Activated CD4-positive, alpha-beta T cell treated with anti-CD3 and anti-CD28 coated beads, Interleukin-2, amount 50 U/mL, for 4 hours (primary cell): ENCODE measurements at places on chromosomes 5 and 9.

- DNase-seq: no peak
These were observed 26.0 kb upstream of the GNE start for GRCh38 chr9:36284226-36284625.

- no peak for DNase-seq
These were observed 229.8 kb downstream of the BNC2 start for GRCh38 chr9:16640649-16641048.

DNA sequence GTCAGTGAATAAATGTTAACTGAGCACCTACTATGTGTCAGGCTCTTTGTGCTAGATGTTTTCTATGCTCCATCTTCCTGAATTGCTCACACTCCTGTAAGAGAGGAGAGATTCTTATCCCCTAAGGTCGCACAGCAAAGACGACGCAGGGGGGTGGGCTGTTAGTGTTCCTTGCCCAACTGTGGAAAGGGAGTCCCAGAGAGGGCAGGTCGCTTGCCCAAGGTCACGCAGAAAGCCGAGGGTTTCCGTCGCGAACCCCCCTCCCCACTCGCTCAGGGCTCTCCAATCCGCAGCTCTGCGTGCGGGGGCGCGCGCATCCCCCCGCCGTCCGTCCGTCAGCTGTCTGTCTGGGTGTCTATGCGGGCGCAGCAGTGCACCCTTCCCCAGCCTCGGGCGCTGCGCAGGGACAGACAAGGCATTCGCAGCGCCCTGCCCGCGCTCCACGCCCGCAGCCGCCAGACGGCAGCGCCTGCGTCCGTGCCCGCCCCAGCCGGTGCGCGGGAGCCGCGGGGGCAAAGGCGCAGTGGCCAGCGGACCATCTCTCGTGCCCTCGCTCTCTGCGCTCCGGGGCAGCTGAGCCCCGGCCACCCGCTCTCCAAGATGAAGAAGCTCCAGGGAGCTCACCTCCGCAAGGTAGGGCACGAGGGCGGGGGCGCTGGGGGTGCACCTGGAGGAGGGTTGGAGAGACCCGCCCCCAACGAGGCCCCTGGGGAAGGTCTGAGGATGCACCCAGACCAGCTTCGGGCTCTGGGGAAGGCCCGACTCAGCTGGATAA, at the start of gene SLC6A7:
Gene SLC6A7 (plus strand): TSS at position 335 of the 775 bp plus-strand sequence. CDS start 266 bp downstream, at position 601.
- DNase-seq: no peak

DNA sequence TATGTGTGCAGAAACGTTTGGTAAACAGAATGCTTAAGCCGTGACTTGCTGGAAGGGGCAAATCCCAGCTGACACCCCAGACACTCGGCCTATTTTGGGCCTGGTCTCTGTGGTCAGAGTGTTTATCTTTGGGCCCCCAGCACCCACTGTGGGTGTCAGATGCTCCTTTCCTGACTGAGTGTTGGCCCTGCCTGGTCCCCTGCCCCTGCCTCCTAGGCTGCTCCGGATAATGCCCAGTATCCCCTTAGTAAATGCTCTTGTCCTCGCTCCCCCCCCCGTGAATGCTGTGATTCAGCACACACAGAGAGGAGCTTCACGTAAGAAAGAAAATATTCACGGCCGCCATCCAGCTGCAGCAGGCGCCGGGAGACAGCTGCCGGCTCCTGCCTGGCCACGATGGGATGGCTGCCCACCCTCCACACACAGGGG, 11.3 kb upstream of the ANGPTL2 start:
- DNase-seq: no peak

- no peak for DNase-seq
These were observed 15.5 kb downstream of the OTULINL start for GRCh38 chr5:14597080-14597479.

DNA sequence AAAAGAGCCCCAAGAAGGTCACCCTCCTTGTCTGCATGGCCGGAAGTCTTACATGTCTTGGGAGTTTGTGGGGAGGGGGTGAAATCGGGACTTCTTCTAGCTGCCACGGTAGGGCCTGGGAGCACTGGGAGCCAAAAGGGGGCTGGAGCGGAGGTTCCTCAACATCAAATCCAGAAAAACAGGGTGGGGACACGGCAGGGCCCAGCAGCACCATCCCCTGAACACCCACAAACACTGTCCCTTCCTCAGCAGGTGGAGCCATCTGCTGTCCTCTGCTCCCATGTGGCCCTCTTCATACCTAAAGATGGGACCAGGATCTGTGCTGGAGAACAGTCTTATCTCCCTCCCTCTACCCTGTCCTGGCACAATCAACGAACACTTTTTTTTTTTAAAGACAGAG, 2.7 kb downstream of the TERT start:
- no peak for DNase-seq

DNA sequence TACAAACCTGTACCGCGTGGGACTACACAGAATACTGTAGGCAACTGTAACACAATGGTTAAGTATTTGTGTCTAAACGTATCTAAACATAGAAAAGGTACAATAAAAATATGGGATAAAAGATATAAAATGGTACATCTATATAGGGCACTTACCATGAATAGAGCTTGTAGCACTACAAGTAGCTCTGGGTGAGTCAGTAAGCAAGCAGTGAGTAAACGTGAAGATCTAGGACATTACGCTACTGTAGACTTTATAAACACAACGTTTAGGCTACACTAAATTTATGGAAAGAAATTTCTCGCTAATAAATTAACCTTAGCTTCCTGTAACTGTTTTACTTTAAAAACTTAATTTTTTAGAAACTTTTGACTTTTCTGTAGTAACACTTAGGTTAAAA, 46.5 kb downstream of the MRPS27 start:
- no peak for DNase-seq

- no peak for DNase-seq
These were observed 20.3 kb downstream of the LPCAT1 start for GRCh38 chr5:1503241-1504068.

- no peak for DNase-seq
These were observed 181.6 kb downstream of the AOPEP start for GRCh38 chr9:94908011-94908563.

- no peak for DNase-seq
These were observed 140.5 kb upstream of the TUT7 start for GRCh38 chr9:86494644-86495111.

GRCh38 chr5:126357585-126358342, 65.4 kb upstream of the GRAMD2B start:
- DNase-seq: no peak

- peak; percentile 78 for DNase-seq
These were observed 14.0 kb upstream of the TCF7 start for GRCh38 chr5:134100283-134101091.

DNA sequence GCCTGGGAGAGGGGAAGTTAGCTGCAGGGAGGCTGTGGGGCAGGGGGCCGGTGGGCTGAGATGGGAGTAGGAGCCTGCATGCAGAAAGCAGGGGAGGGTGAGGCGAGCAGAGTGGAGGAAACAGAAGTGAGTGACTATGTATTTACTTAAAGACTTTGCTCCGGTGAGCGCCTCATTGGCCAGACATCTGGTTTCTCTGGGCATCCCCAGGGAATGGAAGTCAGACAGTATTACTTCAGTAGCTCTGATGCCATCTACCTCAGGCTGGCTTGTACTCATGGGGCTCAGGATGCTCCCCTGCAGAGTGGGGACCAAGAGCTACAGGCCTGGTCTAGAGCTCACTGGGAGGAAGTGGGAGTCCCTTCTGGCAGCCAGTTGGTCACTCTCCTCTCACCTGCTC, 78.2 kb upstream of the ARAP3 start:
- no peak for DNase-seq

DNA sequence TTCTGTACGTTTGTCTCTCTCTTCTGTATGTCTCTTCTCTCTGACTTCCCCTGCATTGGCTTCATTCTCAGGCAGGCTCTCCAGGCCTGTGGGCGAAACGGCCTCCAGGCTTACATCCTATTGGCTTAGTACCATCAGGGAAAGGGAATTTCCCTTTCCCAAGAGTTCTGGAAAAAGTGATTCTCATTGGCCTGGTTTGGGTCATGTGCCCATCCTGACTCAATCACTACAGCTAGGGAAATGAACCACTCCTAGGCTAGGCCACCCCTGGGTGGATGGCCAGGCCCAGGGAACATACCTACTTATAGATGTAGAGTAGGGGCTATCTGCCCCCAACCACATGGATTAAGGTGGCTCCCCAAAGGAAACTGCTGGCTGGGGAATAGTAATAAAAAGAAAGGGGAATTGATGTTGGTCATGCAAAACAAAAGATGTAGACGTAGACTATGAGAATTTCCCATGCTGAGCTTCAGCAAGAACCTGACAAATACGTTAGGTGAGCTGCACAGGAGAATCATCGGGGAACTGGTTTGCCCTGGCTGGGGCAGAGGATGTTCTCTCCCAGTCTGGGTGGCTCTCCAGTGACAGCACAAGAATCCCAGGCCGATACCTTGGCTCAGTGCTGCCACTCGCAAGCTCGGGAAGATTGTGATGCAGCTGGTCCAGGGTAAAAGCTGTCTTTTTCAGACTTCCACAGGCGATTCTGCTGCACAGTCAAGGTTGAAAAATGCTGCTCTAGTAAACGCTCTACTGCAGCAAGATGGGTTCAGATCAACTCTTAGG, 3.7 kb upstream of the EGR1 start:
- no peak for DNase-seq

DNA sequence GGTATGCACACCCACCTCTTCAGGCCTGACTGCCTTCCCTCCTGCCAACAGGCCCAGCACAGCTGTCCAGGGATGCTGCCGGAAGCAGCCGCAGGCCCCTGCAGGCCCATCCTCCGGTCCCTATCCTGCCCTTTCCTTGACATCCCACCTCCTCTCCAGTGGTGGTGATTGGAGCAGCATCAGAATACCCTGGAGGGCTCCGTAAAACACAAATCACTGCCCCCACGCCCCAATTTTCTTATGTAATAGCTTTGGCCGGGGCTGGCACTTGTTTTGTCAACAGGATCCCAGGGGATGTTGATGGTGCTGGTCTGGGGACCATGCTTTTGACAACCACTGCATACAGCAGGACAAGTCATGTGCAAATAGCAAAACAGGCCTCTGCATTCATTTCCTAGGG, 274.5 kb downstream of the GADD45G start:
- DNase-seq: no peak

DNA sequence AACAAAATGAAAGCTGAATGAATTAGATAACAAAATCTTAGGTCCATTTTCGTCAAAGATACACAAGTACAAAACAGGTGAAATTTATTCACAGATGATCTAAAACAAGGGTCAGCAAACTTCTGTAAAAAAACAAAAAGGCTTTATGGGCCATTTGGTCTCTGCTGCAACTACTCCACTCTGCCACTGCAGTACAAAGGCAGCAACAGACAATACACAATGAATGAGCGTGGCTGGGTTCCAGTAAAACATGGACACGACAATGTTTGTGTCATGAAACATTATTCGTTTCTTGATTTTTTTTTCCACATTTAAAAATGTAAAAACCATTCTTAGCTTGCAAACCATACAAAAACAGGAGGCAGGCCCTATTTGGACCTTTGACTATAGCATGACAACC, 71.9 kb downstream of the ECPAS start:
- DNase-seq: no peak

- no peak for DNase-seq
These were observed 94.4 kb upstream of the BASP1 start for GRCh38 chr5:17123010-17123409.

GRCh38 chr9:135649508-135649907, 10.2 kb upstream of the GLT6D1 start:
- DNase-seq: no peak

DNA sequence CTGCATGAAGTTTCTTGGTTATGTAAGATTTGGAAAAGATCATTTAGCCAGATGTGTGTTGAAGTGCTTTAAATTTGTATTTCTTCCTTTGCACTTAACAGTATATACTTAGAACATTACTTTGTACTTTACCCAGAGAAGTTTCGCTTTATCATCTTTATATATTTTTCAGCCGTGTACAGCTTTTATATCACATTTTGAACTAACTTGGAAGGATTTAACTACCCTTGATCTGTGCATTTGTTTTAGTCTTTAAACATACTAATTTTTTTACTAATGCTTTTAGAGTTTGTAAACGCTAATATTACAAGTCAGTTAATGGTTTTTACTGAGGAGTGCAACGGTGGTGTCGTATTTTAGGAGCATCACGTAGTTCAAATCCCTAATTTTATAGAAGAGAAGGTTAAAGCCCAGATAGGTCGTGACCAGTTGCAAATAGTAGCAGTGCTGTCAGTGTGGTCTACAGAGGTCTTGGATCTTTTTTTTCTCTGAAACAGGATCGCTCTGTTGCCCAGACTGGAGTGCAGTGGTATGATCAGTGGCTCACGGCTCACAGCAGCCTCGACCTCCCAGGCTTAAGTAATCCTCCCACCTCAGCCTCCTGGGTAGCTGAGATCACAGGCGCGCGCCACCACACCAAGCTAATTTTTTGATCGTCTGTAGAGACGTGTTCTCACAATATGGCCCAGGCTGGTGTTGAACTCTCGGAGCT, 2.0 kb downstream of the MATR3 start:
- no peak for DNase-seq

GRCh38 chr5:120703918-120704587, 240.0 kb downstream of the PRR16 start:
- DNase-seq: no peak

DNA sequence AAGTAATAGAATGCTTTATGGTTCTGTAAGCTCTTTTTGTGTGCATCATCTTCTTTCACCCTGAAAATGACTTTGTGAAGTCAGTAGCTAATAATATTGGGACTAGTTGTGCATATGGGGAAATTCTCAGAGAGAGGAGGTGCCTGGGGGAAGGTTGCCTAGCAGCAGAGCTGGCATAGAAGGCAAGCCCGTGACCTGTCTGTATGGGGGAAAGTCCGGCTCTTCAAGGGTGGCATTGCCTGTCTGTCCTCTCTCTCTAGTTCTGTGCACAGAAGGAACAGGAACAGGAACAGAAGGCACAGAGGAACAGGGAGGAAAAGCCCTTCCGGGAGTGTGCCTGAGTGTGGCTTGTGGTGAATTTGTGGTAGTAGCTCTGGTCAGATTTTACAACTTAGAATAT, 33.1 kb downstream of the SH3GL2 start:
- DNase-seq: no peak

- DNase-seq: no peak
These were observed 19.1 kb downstream of the TDRD7 start for GRCh38 chr9:97431044-97431441.

- no peak for DNase-seq
These were observed 53.4 kb downstream of the CYSTM1 start for GRCh38 chr5:140228364-140228837.

DNA sequence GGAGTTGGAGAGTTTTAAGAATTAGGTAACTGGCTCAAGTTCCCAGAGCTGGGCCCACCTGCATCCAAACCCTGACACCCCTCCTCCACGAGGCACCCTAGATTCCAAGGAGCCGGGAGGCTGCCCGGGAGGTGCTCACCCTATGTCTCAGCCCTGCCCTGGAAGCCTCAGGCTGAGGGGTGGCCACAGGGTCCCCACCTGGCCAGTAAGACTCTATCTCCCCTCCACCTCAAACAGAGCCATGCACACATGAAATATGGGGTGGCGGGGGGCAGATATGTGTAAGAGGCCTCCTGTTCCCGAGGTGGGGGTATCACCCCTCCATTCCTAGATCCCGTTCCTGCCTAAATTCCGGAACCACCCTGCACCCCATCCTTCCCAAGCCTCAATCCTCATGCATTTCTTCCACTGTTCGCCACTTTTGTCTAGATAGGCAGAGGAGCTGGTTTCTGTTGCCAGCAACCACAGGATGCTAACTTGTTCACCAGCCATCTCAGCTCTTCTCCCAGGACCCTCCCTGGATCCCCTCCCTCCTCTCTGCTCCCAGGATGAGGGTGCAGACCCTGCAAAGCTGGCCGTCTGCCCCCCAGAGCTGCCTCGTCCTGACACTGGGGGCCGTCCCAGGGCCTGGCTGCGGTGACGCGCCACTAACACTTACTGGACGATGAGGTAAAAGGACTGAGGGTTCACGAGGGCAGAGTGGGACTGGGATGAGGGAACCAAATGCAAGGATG, 44.1 kb downstream of the COL23A1 start:
- no peak for DNase-seq

- DNase-seq: no peak
These were observed 62.2 kb upstream of the ZNF462 start for GRCh38 chr9:106800701-106801270.
